ENCODE measurements at places on chromosomes 6 and 20.
A peak's percentile ranks its signal among the peaks of the same experiment; 100 is the strongest.

- DNase-seq: no peak
These were observed 105.7 kb upstream of the QKI start for GRCh38 chr6:163308629-163309440.

DNA sequence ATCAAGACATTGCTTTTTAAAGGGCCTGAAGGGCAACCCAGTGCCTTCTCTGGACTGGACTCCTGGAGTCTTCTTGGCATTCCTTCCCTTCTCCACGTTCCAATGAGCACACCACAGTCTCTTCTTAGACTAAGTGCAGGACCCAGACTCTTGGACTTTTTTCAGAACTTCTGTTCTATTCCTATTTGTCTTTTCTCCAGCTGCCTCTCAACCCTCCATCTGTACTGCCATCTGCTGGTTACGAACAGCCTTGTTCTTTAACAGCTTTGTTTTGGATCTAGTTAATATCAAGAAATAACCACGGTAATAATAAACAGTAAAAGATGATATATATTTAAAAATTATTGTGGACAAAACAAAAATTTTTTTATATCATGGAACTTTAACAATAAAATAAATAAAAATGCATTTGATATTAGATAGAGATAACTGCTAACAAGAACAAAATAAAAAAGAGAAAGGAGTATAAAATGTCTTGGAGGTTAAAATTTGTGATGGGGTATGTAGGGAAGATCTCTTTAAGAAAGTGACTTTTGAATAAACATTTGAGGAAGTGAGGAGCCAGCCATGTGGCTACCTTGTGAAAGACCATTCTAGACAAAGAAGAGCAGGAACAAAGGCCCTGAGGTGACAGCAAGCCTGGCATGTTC is 105.1 kb upstream of the HCRTR2 start:
- peak; percentile 26 for DNase-seq

- peak; percentile 46 for DNase-seq
These were observed 71.6 kb downstream of the GPX5 start for GRCh38 chr6:28597217-28597835.

DNA sequence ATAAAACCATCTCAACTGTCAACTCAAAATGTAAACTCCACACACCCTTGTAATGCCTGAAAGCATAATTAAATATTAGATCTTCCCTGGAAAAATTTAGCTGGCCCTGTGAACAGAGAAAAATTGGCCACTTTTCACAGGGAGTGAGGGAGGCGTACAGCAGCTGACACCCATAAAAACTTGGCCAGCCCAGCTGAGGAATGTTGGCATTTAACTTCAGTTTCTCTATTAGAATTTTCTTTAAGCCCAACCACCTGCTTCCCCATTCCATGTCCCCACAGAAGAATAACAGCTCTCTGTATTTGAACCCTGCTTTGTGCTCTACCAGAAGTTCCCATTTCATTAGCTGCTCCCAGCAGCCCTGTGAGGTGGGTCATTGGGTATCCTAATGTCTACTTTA is 41.0 kb downstream of the PKHD1 start:
- no peak for DNase-seq

- no peak for DNase-seq
These were observed 1.1 kb downstream of the ESR1 start for GRCh38 chr6:151808371-151809241.

DNA sequence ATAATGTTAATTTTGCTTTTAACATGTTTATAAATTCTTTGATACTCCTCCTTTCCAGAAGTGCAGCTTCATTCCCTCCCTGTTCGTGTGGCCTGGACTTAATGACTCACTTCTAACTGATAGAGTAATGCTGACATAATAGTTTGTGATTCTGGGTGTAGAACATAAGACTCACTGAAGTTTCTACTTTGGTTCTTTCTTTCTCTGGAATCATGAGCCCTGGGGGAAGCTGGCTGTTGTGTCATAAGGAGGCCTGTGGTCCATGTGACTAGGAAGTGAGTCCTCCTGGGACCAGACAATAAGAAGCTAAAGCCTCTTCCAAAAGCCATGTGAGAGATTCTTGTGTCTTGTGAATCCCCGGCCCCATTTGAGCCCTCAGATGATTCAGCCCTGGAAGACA is 30.5 kb upstream of the HLA-G start:
- DNase-seq: no peak

DNA sequence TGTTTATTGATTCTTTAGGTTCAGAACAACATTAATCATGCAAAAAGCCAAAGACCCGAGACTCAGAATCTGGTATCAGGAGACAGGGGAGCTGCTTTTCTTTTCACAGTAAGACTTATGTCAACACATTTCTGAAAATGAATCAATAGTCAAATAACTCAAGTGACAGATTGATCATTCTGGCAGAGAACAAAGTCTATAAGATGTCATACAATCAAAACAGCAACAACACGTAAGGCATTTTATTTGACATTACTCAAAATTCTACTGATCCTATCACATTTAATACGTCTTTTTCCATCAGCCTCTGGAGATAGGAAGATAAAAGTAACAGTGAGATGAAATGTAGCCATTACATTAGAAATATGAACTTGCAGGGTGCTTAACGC is 93.4 kb upstream of the EEF1E1 start:
- no peak for DNase-seq

GRCh38 chr6:109372130-109372529 is 10.1 kb downstream of the CD164 start:
- peak; percentile 24 for DNase-seq

- DNase-seq: peak; percentile 36
These were observed 978.5 kb downstream of the TBC1D32 start for GRCh38 chr6:120355822-120356221.

GRCh38 chr20:33917831-33918525 is 75.7 kb upstream of the RALY start:
- DNase-seq: no peak

- no peak for DNase-seq
These were observed 61.0 kb upstream of the ARMH2 start for GRCh38 chr6:24859608-24860200.

- DNase-seq: no peak
These were observed 28.4 kb downstream of the MAP3K5 start for GRCh38 chr6:136763716-136764516.
